ENCODE measurements at places on chromosomes 2 and 18. TPM values are rescaled to one million over a fixed set of nuclear protein-coding genes. Genes with fewer than 3 reads are reported as not detected.

- H3K27me3 ChIP-seq: no peaks in the 10 kb centered on the region
- H3K27ac ChIP-seq: no peak overlapping the region
- H3K36me3 ChIP-seq: no peaks in the 10 kb centered on the region
Measured at GRCh38 chr18:59570101-59570775, 127.0 kb downstream of the CCBE1 start.

Gene TCF23
- not detected for total RNA-seq

Gene SCYGR8
- total RNA-seq: not detected

Gene RIT2
- not detected for total RNA-seq

Gene TSPYL6
- not detected for total RNA-seq

DNA sequence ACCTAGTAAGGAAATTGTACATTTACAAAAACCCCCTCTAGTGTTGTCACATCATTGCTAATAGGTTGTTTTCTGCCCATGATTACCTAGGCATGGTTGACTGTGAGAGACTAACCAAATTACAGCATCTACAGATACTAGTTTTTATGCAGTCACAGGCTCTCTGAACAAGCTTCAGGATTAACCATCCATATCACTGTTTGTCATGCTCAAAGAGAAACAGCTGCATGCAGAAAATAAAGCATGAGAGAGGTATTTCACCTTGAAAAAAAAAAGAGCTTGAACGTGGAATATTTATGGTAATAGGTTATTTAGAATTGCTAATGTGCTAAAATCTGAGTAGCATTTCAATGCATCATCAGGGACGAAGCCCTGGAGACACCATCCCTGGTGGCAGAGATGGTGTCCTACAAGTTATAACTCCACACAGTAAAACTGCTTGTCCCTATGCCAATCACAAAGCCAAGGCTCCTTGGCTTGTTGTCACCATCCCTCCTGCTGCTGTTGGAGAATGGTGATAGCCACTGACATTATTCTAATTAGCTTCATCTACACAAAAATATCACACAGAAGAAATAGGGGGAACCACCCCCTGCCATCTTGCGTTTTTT is 5.4 kb downstream of the NEB start:
- H3K27me3 ChIP-seq: no peaks in the 10 kb centered on the region
- no peaks in the 10 kb centered on the region for H3K36me3 ChIP-seq
- H3K4me1 ChIP-seq: no peaks in the 10 kb centered on the region
- H3K27ac ChIP-seq: no peak overlapping the region
- no peak overlapping the region for H3K4me3 ChIP-seq

DNA sequence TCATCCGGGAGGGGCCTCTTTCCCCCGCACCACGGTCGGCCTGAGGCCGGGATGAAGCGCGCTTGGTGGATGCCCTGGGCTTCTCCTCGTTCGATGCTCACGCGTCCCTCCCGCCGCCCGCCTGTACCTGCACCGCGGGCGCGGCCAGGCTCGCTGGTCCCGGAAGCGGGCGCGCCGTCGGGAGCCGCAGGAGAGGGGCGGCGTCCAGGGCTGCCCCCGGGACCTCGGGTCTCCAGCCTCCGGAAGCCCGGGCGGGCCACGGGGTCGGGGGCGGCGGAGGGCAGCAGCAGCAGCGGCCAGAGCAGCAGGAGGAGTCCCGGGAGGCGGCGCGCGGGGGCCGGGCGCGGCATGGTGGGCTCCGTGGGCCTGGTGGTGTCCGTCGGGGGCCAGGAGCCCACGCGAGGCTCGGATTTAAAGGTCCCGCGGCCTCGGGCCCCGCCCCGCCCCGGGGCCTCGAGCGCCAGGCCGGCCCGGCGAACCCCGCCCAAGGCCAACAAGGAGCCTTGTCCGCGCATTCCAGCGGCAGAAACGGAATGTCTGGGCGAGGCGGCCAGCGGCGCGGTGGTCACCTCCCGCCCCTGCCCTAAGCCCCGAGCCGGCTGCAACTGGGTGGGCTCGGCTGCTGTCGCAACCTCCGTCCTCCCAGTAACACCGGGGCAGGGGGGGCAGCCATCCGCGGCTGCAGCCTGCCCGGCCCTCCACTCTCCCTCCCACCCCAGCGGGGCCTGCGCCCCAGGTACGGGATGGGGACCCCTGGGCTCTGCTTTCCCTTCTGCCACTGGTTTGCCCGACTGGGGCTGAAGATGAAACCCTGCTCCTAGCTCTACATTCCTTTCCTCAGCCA is at the start of gene MATN3:
Gene MATN3 (minus strand): TSS at position 387 of the 844 bp plus-strand sequence. CDS start 37 bp downstream, at position 350.
- DNase-seq: no peak
- H3K27me3 ChIP-seq: no peaks in the 10 kb centered on the region
- H3K4me1 ChIP-seq: peaks cover 6% of the 10 kb centered on the region
- H3K27ac ChIP-seq: peak within 1 kb of the TSS; percentile 64

Gene DHRS9
- not detected for total RNA-seq

GRCh38 chr18:69956057-69956456 is 8.4 kb upstream of the CD226 start:
- H3K4me1 ChIP-seq: no peaks in the 10 kb centered on the region
- no peaks in the 10 kb centered on the region for H3K27me3 ChIP-seq
- H3K4me3 ChIP-seq: no peak overlapping the region
- DNase-seq: no peak
- H3K36me3 ChIP-seq: no peaks in the 10 kb centered on the region

DNA sequence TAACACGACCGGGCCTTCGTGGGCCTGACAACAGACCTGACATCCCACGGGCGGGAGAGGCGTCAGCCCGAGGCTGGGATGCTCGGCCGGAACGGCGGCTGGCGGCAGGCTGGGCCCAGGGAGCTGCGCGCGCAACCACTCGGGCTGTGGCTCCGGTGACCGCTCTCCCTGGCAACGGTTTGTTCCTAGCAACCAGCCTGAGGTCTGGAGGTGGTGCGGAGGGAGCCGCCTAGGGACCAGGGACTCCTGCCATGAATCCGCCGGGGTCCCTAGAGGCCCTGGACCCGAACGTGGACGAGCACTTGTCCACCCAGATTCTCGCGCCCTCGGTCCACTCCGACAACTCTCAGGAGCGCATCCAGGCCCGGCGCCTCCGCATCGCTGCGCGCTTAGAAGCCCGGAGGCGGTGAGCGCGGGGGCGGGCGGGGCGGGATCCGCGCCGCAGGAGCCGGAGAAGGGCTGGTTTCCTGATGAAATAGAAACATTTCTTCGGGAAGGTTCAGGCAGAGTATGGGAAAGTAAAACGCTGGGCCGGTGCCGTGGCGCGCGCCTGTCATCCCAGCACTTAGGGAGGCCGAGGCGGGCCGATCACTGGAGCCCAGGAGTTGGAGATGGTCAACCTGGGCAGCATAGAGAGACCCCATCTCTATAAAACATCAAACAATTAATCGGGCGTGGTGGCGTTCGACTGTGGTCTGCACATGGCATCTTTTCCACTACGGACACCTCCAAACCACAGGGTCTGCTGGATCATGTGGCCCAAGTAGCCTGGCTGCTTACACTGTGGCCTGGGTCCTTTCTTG is at the start of gene DRC1:
Gene DRC1 (plus strand): TSS at position 182 of the 803 bp plus-strand sequence. CDS start 70 bp downstream, at position 252.
- no peak within 1 kb of the TSS for H3K27ac ChIP-seq
- H3K27me3 ChIP-seq: no peaks in the 10 kb centered on the region
- H3K36me3 ChIP-seq: no peaks in the 10 kb centered on the region
- no peak for DNase-seq

GRCh38 chr2:91477731-91478672 is 2786.5 kb downstream of the RPIA start:
- H3K36me3 ChIP-seq: no peaks in the 10 kb centered on the region
- H3K4me3 ChIP-seq: peak overlapping the region; percentile 50
- peaks cover 14% of the 10 kb centered on the region for H3K4me1 ChIP-seq
- no peak overlapping the region for H3K27ac ChIP-seq

DNA sequence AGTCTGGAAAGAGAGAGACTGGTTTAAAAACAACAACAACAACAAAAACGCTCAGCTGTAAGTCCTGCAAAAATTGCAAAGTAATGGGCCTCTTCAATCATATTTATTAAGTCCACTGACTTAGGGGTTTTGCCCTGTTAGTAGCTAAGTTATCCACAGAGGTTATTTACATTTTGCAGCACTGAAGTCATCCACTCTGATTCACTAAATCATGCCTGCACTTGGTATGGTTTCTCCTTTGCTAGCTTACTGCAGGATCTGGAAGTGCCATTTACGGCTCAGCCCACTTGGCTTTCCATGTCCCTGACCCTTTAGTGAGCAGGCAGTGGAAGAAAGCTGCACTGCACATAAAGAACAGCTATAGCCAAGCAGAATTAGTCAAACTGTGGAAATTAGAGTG is 484.4 kb downstream of the NRXN1 start:
- H3K36me3 ChIP-seq: no peaks in the 10 kb centered on the region
- DNase-seq: no peak
- no peaks in the 10 kb centered on the region for H3K4me1 ChIP-seq
- no peaks in the 10 kb centered on the region for H3K27me3 ChIP-seq

DNA sequence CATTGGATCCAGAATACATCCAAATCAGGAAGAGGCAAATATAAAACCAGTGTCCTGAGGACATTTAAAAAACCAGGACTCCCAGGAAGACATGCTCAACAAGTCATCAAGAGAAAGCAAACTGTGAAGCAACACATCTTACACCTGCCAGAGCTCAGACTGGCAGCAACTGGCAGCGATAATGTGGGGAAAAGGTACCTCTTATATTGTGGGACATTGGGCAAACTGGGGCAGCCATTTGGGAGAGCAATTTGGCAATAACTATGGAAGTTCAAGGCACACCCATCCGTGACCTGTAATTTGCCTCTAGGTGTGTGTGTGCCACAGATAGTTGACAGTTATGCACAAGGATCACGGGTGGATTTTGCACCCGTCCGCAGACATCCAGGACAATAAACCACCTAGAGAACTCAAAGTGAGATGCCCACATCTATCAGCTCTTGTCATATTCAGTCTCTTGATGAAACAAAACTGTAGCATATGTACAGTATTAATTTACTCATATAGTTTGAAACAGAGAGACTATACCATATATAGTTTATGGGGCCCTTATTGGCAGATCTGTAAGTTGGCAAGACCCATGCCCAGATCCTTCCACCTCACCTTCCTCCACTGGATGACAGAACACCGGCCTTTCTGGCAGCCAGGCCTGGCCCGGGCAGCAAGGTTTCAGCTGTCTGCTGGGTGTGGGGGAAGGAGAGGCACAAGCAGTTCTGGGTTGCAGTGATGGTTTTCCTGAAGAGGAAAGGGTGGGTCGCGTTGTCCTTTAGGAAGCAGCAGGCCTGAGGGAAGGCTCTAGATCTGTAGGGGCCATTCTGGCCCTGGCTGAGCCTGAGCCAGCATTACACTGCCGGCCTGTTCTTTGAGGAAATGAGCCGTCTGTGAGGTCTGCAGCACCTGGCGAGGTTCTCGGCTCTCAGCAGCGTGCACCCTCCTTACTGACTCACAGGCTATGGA is 18.8 kb downstream of the HJURP start:
- no peak overlapping the region for H3K27ac ChIP-seq
- no peaks in the 10 kb centered on the region for H3K4me1 ChIP-seq
- no peaks in the 10 kb centered on the region for H3K36me3 ChIP-seq
- H3K4me3 ChIP-seq: no peak overlapping the region

Gene FEV
- not detected for total RNA-seq

- no peaks in the 10 kb centered on the region for H3K36me3 ChIP-seq
- no peak overlapping the region for H3K27ac ChIP-seq
- no peaks in the 10 kb centered on the region for H3K27me3 ChIP-seq
- H3K4me3 ChIP-seq: no peak overlapping the region
- DNase-seq: no peak
Measured at GRCh38 chr2:20429528-20429927, 17.3 kb upstream of the RHOB start.

Gene SCN1A
- total RNA-seq: not detected

DNA sequence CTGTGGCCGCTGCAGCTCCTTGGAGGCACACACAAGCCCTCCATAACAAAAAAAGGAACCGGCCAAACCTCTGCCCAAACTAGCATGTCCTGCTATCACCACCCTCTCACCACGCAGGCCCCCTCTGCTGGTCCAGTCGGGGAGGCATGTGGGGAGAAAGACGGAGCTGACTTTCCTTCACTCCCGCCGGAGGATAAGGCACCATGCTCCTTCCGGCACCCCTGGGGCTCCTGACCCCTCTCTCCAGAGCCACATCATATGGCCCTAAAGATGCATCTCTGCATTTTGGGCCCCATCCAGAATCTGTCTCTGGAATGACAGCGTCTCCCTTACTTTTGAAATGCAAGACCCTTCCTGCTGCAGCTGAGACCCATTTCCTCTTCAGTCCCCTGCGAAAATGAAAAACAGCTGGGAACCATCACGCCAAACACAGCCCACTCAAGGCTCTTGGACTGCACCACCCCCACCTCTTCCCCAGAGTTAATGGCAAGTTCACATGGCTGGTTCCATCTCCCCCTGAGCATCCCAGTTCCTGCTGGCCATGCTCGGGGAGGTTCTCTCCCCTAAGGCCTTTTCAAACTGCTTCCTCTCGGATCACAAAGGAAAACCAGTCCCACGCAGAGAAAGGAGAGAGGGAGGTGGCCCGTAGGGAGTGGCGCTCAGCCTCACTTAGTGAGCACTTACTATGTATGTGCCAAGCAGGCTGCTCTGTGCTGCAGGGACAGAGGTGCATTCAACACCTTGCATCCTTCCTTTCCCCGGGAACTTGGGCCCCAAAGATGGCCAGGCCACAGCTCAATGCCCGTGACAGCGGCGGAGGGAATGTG is 35.2 kb upstream of the MLPH start:
- peaks cover 13% of the 10 kb centered on the region for H3K4me1 ChIP-seq
- no peak overlapping the region for H3K4me3 ChIP-seq
- DNase-seq: no peak
- no peaks in the 10 kb centered on the region for H3K27me3 ChIP-seq
- H3K36me3 ChIP-seq: no peaks in the 10 kb centered on the region
- H3K27ac ChIP-seq: no peak overlapping the region

Gene CPO
- not detected for total RNA-seq

GRCh38 chr2:134230885-134231284 is 23.0 kb upstream of the MGAT5 start:
- no peaks in the 10 kb centered on the region for H3K36me3 ChIP-seq
- no peak overlapping the region for H3K27ac ChIP-seq
- H3K4me1 ChIP-seq: no peaks in the 10 kb centered on the region
- no peak for DNase-seq
- no peaks in the 10 kb centered on the region for H3K27me3 ChIP-seq
- H3K4me3 ChIP-seq: no peak overlapping the region

DNA sequence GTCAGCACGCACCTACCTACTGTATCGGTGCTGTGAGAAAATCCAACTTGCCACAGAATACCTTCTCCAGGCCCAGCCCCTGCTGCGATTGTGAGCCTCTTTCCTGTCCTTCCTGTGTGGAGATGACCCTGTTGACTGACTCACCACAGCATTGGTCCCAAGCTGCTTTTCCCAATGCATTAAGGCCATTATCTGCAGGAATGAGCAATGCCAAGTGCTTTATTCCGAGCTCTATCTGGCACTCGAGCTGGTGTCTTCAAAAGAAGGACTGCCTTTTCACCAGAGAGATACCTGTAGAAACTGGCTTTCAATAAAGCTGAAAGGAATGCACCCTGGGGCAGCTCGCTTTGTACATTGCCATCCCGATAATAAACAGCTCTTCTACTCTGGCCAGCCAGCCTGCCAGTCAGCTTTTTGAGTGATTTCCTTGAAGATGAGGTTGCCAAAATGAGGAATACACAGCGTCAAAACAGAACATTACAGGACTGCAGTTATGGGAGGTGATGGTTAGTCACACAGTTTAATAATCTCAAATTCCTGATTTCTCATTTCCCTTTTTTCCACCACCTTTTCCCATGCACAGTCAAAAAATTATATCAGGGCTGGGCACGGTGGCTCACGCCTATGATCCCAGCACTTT is 8.3 kb upstream of the RNF103 start:
- no peaks in the 10 kb centered on the region for H3K4me1 ChIP-seq
- H3K36me3 ChIP-seq: no peaks in the 10 kb centered on the region
- H3K4me3 ChIP-seq: no peak overlapping the region

GRCh38 chr2:217153510-217153909 is 293.6 kb upstream of the TNP1 start:
- H3K27ac ChIP-seq: no peak overlapping the region
- no peaks in the 10 kb centered on the region for H3K27me3 ChIP-seq
- no peak for DNase-seq
- no peaks in the 10 kb centered on the region for H3K4me1 ChIP-seq

- H3K4me1 ChIP-seq: peaks cover 3% of the 10 kb centered on the region
- no peak overlapping the region for H3K27ac ChIP-seq
- no peaks in the 10 kb centered on the region for H3K27me3 ChIP-seq
Measured at GRCh38 chr18:67484458-67484857, 32.1 kb downstream of the DSEL start.

All from ascending aorta (tissue), 2 donors.